ENCODE measurements at places on chromosomes 1 and 21. TPM values are rescaled to one million over a fixed set of nuclear protein-coding genes. Genes with fewer than 3 reads are reported as not detected.
A peak's percentile ranks its signal among the peaks of the same experiment; 100 is the strongest.

DNA sequence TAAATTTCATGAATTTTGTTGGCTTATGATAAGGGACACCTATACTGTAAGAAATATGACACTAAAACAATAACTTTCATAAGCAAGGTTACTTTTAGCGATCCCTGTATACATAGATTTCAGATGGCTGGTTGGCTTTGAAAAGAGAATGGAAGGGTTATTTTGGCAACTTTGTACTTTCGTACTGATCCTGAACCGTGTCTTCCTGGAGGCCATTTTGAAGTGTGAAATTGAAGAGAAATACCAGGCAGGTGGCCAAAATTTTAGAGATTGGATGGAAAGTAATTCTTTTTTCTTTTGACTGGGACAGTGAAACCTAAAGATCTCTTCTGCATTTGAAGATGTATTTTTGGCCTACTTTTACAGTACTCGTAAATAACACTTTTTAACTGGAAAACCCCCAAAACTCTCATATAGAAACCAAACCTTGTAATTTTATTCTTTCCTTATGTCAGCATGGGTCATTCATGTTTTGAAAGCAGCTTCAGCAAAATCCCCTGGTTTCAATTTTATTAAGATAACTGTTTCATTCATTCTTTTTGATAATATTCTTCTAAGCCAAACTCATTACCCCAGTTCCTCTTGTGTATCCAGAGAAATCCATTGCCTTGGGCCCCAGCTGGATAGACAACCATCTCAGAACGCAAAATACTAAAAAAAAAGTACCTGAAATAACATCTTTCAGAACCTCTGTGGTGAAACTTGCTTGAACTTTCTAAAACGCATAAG, 38.4 kb upstream of the ZNF281 start:
- no peaks in the 10 kb centered on the region for H3K27me3 ChIP-seq
- H3K4me3 ChIP-seq, result no peak overlapping the region
- peak; percentile 12 for DNase-seq
- no peaks in the 10 kb centered on the region for H3K4me1 ChIP-seq
- H3K36me3 ChIP-seq, result no peaks in the 10 kb centered on the region

- peaks cover 14% of the 10 kb centered on the region for H3K4me1 ChIP-seq
- H3K27ac ChIP-seq, result no peak overlapping the region
- H3K36me3 ChIP-seq, result no peaks in the 10 kb centered on the region
- peaks cover 4% of the 10 kb centered on the region for H3K27me3 ChIP-seq
- DNase-seq, result no peak
Observed at GRCh38 chr1:232179896-232180778, 449.8 kb downstream of the SIPA1L2 start.

DNA sequence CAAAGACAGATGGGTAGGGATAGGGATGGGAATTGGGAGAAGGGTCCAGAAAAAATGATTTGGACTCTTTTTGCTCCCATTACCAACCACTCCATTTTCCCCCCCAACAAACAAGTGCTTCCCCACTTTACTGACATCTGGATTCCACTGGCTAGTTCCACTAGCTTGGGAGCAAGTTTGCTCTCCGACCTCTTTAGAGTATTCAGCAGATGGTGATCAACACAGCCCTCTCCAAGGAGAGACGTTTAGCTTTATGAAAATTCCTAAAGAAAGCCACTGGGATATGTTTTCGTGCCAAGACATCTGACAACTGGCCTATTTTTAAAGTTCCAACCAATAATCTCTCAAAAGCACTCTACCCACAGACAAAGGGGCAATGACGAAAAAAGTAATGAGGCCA, 50.3 kb downstream of the ITPKB start:
- no peak overlapping the region for H3K4me3 ChIP-seq
- no peaks in the 10 kb centered on the region for H3K36me3 ChIP-seq
- peak; percentile 92 for DNase-seq
- no peaks in the 10 kb centered on the region for H3K27me3 ChIP-seq
- H3K4me1 ChIP-seq, result peaks cover 86% of the 10 kb centered on the region
- peak overlapping the region; percentile 89 for H3K27ac ChIP-seq

- peaks cover 19% of the 10 kb centered on the region for H3K4me1 ChIP-seq
Observed at GRCh38 chr1:21237446-21238088, 52.7 kb downstream of the ECE1 start.

DNA sequence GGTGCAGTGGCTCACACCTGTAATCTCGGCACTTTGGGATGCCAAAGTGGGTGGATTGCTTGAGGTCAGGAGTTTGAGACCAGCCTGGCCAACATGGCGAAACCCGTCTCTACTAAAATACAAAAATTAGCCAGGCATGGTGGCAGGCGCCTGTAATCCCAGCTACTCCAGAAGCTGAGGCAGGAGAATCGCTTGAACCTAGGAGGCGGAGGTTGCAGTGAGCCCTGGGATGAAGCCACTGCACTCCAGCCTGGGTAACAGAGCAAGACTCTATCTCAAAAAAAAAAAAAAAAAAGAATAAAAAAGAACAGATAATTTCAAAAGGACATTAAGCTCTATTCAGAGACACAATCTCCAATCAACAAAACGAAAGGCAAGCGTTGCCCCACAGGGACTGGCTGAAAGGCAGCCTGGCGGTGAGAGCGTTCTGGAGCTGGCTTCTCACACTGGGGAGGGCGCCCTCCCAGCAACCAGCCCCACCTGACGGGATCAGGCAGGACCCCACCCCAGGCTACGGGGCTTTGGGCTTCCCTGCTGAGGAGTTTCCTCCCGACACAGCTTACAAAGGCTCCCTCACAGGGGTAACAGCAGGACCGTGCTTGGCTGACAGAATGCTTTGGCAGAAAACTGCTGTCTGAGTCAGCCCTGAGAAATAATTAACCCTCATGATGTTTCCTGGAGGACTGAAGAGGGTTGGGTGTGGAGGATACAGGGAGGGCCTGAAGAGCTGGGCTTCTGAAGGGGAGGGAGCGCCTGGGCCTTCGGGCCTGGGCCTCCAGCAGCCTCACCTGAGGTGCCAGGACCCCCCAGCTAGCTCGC, 31.1 kb upstream of the SRP9 start:
- H3K36me3 ChIP-seq, result no peaks in the 10 kb centered on the region
- H3K27ac ChIP-seq, result peak overlapping the region; percentile 82
- H3K4me1 ChIP-seq, result peaks cover 38% of the 10 kb centered on the region
- H3K4me3 ChIP-seq, result peak overlapping the region; percentile 26

Gene PAPPA2
- total RNA-seq, result 4.2 TPM

Gene ERMAP
- 6.7 TPM for total RNA-seq

Gene ALPL
- total RNA-seq, result 1.2 TPM

Gene SLC22A15
- total RNA-seq, result 0.53 TPM

Data from muscle of leg (tissue), 16 donors.